ENCODE measurements at places on chromosomes 5 and 9.
A peak's percentile ranks its signal among the peaks of the same experiment; 100 is the strongest.

- DNase-seq, result no peak
Measured at GRCh38 chr5:103217101-103217500, 41.5 kb upstream of the MACIR start.

- no peak for DNase-seq
Measured at GRCh38 chr9:74948937-74949336, 3.8 kb downstream of the C9orf40 start.

DNA sequence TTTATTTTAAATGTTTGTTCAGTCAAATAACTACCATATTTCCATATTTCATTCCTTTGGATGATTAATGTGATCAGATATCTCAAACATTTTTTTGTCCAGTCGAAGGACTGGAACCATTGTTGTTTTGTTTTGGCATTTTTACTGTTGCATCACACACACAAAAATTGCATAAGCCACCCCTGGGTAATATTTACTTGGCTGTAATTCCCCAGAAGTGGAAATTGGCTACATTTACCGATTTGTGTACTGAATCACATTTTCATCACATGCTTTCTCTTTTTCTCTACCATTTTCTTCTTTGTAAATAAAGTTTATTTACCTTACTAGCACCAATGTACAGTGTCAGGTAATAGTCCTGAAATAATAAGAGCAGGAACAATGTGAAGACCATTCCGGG lies 1729.7 kb upstream of the WWC1 start:
- no peak for DNase-seq

DNA sequence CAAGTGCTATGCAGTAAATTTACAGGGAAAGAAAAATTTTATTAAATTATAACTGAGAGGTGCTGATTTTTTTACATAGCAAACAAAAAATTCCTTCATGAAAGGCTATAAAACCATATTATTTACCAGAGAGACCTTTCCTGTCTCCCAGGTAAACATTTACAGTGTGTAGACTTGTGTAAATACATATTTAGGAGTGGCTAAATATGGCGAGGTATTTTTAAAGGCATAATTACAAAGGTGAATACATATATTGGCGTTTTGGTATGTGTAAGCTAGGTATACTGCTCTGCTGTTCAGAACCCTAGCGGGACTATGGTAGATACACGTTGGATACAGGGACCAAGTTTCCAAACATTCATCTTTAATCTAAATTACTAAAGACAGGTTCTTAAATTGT lies 170.6 kb upstream of the MEF2C start:
- DNase-seq, result no peak

DNA sequence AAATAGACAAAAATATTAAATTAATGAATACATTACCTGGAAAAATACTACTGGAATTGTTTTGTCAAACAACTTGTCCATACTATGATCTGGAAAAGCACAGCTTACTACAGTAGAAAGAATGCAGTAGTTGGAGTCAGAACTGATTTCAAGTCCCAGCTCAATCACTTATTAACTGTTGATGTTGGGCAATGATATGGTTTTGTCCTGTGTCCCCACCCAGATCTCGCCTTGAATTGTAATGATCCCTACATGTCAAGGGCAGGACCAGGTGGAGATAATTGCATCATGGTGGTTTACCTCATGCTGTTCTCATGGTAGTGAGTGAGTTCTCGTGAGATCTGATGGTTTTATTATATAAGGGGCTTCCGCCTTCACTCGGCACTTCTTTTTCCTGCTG lies 247.5 kb downstream of the CD180 start:
- no peak for DNase-seq

- DNase-seq, result no peak
Measured at GRCh38 chr5:65907135-65907534, 19.2 kb upstream of the ERBIN start.

GRCh38 chr5:76617229-76617628 lies 6.0 kb downstream of the F2RL2 start:
- DNase-seq, result no peak

GRCh38 chr5:133607451-133607850 lies 4.9 kb downstream of the FSTL4 start:
- no peak for DNase-seq

GRCh38 chr9:130487500-130487899 lies 42.7 kb downstream of the ASS1 start:
- no peak for DNase-seq

- DNase-seq, result no peak
Measured at GRCh38 chr9:126693428-126693944, 79.8 kb downstream of the LMX1B start.

DNA sequence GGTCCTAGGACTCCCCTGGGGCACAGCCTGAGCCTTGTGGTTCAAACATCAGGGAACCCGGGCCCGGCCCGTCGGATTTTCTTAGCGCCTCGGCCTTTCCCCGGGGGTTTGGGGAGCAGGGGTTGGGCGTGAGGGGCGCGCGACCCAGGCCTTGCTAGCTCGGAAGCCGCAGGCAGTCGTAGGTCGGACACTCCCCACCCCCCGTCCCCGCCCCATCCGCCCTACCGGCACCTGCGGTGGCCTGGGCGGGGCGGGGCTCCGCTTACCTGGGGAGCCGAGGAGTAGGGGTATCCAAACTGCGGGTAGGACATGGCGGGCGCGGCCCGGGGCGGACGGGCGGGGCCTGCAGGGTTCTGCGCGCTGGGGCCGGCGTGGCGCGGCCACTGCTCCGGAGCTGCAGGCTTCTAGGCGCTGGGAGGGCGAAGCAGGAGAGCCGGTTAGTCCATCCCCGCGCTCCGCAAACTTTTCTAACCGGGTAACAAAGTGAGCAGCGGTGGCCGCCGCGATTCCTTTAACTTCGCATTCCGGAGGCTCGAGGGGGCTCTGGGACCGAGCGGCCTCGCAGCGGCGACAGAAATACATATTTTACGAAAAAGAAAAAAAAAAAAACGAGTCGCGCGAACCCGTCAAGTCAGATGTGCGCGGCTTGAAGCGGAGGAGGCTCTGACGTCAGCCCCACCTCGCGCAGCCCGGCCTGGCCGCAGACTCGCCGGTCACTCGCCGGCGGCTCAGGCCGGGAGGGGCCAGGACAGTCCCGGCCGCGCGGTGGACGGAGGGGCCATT lies at the start of gene IRX4:
IRX4 (minus strand) TSS at position 589 of the 783 bp plus-strand sequence; CDS start at position 311, 278 bp downstream.
- DNase-seq, result no peak

- no peak for DNase-seq
Measured at GRCh38 chr9:87602933-87603643, 105.4 kb downstream of the DAPK1 start.

DNA sequence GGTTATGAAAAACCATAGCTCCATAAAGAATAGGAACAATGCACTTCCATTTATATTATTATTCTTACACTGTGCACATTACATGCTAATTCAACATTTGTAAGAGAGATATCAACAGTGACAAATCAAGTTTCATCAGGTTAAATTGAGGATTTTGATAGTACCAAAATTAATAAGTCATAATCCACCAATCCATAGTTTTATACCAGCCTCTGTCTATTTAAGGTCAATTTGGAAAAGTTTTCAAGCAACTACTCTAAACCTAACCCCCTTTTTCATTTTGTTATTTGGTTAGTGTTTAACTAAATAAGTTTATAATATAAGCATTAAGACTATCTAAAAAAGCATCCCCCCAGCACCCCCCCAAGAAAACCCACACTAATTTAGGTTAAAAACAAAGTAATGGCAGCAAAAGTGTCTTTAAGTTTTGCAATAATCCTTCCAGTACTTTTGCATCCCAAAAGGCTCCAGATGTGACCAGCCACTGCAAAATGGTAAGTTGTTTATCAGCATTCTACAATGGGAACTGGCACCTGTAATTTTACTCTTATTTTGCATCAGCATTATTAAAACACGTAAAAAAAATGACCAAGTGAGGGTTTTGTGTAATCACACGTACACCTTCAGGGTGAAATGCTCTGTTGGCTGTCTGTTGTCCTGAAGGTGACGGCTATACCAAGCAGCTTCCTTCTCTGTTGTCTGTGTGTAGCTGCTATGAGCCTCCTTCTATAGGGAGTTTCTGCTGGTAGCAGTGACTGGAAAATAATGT lies 36.8 kb upstream of the SSBP2 start:
- DNase-seq, result peak; percentile 85

- DNase-seq, result peak; percentile 97
Measured at GRCh38 chr9:81028504-81028903, 660.8 kb downstream of the TLE1 start.

DNA sequence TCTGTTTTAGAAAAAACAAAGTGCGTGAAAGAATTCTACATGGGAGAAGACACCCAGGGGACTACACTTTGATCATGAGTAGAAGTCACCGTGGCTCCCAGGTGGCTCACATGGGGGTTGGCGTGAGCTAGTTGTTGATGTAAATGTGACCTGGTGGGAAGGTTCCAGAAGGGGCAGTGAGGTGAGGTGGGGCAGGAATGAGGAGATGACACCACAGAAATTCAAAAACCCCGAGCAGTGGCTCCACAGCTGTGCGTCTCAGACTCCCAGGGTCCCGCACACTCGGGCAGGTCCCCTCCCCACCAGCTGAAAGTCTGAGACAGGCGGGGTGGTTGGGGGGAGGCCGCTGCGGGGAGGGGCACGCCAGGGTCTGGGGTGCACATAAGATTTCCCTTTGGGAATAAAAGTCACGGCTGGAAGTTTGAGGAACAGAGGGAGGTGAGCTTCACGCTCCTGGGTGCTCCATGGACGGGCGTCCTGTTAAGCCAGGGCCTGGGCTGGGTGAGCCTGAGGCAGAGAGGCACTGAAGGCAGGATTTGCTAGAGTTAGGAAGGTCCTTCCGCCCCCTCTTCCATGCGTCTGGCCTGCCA lies 29.9 kb downstream of the GLT6D1 start:
- DNase-seq, result no peak

DNA sequence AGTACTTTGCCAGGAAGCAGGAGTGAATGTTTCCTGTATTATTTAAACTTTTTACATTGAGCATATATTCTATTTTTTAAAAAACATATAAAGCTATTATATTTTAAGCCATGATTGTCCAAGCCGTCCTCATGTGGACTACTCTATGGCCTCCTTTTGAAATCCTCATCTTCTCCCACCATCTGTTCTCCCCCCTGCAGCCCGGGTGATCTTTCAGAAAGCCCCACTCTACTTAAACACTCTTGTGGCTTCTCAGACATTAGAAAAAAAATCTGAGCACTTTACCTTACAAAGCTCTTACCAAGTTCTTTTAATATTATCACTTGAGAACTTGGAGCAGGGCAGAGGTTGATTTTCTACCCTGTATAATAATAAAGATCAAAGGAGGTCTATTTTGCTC lies 95.4 kb downstream of the CAVIN4 start:
- DNase-seq, result no peak

GRCh38 chr5:157516626-157517325 lies 56.8 kb downstream of the NIPAL4 start:
- DNase-seq, result peak; percentile 86

- DNase-seq, result no peak
Measured at GRCh38 chr5:122985006-122985700, 51.4 kb downstream of the PPIC start.
